ENCODE measurements at places on chromosomes 11 and 22. TPM values are rescaled to one million over a fixed set of nuclear protein-coding genes. Genes with fewer than 3 reads are reported as not detected.

The TLCD5 gene
- total RNA-seq, result 3.2 TPM

The MS4A4E gene
- total RNA-seq, result not detected

The PKNOX2 gene
- total RNA-seq, result 0.37 TPM

The SEC14L6 gene
- 0.33 TPM for total RNA-seq

The MS4A6A gene
- not detected for total RNA-seq

All from mammary epithelial cell (primary cell).